Fibroblast of the conjunctiva (primary cell): ENCODE measurements at places on chromosomes 5 and 9.

DNA sequence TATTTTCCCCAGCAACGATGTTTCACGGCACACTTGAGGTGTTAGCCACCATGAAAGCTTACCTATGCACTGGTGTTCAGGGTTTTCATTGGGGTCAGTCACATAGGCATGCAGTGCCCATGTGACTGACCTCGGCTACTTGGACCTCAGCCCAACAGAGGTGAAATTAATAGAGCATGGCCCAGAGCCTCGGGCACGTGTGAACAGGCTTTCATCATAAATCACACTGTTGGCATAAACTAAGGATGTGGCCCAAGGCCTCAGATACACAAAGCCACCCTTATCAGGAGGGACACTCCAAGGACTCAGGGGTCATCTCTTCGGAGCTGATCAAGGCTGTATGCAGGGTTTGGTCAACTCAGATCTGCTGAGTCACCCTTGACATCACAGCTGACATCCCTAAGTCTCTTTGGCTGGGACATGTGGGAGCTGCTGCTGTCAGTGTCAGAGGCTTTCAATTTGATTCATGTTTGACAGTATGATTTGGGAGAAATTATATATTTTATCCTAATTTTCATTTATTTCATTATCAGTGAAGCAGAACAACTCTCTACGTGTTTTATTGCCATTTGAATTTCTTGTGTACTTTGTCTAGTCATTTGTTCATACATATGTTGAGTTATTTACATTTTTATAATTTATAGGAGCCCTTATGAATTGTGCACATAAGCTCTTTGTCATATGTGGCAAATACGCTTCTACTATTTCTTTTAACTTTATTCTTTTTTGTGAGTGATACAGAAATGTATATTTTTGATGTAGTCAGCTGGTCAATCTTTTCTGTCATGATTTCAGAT, 59.7 kb upstream of the ANKRD33B start:
- DNase-seq = no peak

GRCh38 chr5:30764704-30765103, 428.8 kb upstream of the CDH6 start:
- DNase-seq = no peak

GRCh38 chr5:6552612-6553011, 80.2 kb downstream of the NSUN2 start:
- DNase-seq = no peak

DNA sequence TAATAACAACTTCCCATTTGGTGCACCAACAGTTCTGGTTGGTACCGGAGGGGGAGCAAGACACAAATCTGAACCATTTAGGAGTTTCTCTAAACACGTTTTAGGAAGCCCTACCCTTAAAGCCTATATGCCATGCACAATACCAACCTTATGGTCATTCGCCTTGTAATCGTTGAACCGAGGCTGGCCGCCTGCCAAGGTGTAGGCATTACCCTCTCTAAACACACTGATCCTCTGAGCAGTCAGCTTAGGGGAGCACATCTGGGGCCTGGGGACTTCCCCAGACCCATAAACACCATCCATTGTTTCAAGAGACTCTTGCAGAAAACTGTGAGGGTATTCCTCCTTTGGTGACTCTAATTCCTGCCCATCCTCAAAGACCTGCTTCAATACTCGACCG, 328 bp downstream of the GRXCR2 start:
- no peak for DNase-seq

DNA sequence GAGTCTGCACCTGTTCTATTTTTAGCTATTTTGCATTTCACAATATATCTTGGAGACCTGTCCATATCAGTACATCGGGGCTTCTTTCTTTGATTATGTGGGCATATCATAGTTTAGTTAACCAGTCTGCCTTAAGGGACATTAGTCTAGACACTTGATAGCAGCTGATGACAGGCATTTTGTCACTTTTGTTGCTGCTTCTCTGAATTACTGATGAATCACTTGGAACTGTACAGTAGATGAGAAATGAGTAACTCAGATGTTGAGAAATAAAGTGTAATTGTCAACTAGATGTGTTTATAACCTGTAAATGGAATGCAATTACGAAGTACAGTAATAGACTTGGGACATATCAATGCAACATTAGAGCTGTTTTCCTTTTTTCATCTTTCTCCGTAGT, 7.1 kb downstream of the ZFP2 start:
- DNase-seq = no peak

GRCh38 chr9:36086442-36086841, 49.7 kb downstream of the RECK start:
- no peak for DNase-seq

DNA sequence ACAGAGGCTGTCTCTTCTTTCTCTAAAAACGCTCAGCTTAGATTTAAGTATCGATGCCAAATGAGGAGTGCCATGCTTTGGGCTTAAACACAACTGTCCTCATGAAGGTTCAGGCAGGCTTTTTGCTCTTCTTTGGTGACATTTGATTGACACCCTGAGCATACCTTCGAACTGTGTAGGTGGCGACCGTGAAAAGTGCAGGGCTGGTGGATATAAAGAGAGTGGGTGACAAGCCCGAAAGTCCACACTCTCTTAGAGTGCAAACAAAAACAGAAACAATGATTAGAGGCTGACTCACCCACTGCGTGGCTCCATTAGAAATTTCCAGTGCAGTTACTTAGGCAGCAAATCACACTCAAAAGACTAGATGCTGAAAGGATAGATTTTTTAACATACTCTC, 141.7 kb downstream of the SYK start:
- DNase-seq = no peak

DNA sequence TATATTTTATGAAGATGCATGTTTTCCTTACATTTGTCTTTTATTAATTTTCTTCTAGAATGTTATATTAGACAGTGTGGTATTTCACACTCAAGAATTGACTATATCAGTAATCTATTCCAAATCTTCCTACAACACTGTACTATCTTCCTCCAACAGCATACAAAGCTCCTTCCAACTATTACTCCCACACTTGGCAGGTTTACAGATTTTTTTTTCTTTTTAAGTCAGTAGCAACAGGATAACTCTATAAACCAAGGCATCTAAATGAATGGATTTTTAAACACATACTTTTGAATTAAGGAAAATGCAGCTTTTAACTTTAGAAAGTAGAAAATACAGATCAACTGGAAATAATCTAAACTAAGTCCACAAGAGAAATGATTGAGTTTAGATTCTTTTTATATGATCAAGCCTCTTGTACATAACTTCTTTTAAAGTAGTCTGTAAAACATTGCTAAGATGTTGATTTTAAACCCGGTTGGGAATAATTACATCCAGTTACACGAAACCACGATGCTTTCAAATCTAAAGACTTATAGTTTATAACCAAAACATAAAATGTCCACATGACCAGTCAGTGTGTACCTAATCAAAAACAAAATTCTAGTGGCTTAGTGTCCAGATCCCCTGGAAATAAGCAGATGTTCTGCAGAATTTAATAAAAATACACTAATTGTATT, 281.6 kb downstream of the ADAMTS6 start:
- peak; percentile 53 for DNase-seq

GRCh38 chr5:60843386-60843935, 608 bp downstream of the ELOVL7 start:
- DNase-seq = no peak

- no peak for DNase-seq
Observed at GRCh38 chr9:6405371-6405770, 7.6 kb upstream of the UHRF2 start.

- no peak for DNase-seq
Observed at GRCh38 chr5:112869948-112870347, 8.9 kb downstream of the SRP19 start.

DNA sequence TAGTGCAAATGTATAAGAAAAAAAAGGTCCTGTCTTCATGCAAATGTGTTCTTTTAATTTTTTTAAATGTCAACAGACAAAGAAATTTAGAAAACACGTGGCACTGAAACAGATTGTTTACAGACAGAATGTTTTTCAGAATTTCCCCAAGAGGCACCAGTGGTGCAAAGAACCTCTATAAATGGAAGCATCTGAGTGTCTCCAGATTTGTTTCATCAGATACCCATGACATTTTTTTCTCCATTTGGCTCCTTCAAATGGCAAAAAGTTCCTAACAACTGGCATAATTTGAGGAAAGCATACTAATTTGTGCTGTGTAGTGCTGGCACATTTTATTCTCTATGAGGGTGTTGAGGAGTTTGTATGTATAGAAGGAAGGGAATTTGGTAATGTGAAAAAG, 15.0 kb downstream of the CCDC192 start:
- no peak for DNase-seq

- peak; percentile 60 for DNase-seq
Observed at GRCh38 chr5:115838885-115839518, 2.4 kb downstream of the ATG12 start.

- DNase-seq = peak; percentile 84
Observed at GRCh38 chr5:171580502-171581265, 161.2 kb downstream of the FGF18 start.

- no peak for DNase-seq
Observed at GRCh38 chr9:137314561-137315560, 12.8 kb upstream of the NRARP start.

DNA sequence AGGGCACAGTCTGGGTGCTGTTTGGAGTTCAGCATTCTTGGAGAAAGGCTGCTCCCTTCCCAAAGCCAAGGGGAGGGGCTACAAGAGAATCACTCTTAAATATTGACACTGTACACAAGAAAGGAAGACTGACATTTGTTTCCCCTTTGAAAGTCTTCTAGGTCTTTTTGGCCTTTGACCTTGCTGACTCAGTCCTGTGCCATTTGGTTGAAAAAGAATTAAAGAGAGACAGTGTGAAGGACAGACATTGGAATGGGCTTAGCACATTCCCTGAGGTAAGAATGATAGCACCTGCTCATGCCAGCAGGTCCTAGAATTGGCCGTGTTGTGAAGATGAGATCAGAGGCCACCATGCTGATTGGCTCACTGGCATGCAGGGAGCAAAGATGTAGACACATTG, 271.4 kb upstream of the ZNF608 start:
- DNase-seq = no peak

DNA sequence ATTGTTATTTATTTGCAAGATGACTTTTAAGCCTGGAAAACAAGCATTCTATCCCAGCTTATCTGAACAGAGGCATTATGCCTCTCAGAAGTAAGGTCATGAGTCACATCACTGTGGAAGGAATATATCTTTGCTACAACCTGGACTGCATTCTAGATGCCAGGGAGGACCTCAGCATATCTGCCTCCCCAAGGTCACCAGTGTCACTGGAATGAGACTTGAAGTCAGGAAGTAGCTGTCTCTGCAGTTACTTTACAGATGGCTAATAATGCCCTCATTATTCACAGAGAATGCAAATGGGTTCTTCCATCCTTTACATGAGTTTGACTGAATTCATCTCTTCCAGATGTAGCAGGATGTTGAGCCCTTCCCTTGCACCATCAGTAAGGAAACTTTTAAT, 4.4 kb upstream of the FAM13B start:
- no peak for DNase-seq

GRCh38 chr9:95516221-95516733, 494 bp downstream of the PTCH1 start:
- DNase-seq = no peak
